ENCODE measurements at places on chromosomes 11 and 22. TPM values are rescaled to one million over a fixed set of nuclear protein-coding genes. Genes with fewer than 3 reads are reported as not detected.

DNA sequence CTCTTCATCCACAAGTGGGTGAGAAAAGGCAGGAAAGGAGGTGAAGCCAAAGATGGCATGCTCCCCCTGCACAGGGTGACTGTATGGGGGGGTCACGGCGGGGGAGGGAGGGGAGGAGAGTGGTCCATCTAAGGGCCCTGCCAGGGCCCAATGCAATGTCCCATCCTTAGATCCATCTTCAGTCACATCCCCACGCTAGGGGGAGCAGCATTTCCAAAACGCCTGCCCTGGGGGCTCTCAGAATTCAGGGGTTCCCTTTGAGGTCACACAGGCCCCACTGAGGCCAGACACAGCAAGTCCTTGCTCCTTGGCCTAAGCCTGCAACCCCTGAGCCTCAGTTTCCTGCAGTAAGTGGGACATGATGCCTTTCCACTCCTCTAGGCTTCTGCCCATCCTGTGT, 52.4 kb downstream of the RTN4R start:
- no peaks in the 10 kb centered on the region for H3K27me3 ChIP-seq
- peaks cover 17% of the 10 kb centered on the region for H3K4me1 ChIP-seq
- no peak for DNase-seq
- no peaks in the 10 kb centered on the region for H3K36me3 ChIP-seq
- no peak overlapping the region for H3K4me3 ChIP-seq
- no peak overlapping the region for H3K27ac ChIP-seq

- DNase-seq: no peak
- no peaks in the 10 kb centered on the region for H3K27me3 ChIP-seq
- no peak overlapping the region for H3K4me3 ChIP-seq
- no peak overlapping the region for H3K27ac ChIP-seq
Measured at GRCh38 chr11:116997071-116997470, 101.2 kb downstream of the SIK3 start.

DNA sequence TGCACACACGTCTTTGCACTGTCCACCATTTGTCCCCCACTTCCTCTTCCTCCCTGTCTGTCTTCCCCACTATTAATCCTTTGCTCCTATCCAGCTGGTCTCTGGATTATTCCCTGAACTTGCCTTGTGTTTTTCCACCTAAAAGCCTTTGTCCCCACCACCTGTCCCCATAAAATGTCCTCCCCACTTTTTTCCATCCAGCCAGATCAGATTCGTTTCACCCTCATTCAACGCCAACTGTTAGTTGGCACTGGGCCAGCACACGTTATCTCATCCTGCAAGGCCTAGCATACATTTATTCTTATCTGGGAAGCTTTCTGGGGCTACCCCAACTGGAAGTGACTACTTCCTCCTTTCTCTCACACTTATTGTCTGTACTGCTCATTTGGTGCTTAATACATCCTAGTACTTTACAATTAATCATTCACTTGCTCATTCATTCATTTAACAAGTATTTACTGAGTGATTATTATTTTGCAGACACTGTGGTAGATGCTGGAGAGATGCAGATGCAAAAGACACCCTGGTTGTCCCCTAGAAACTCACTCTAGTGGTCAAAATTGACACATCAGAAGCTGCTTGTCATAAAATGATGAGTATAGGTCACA, 96.2 kb downstream of the RASSF10 start:
- no peaks in the 10 kb centered on the region for H3K36me3 ChIP-seq
- DNase-seq: no peak
- H3K27ac ChIP-seq: no peak overlapping the region
- H3K27me3 ChIP-seq: no peaks in the 10 kb centered on the region
- H3K4me1 ChIP-seq: no peaks in the 10 kb centered on the region

The TTC36 gene
- 0.78 TPM for total RNA-seq

The MUS81 gene
- total RNA-seq: 33.0 TPM

DNA sequence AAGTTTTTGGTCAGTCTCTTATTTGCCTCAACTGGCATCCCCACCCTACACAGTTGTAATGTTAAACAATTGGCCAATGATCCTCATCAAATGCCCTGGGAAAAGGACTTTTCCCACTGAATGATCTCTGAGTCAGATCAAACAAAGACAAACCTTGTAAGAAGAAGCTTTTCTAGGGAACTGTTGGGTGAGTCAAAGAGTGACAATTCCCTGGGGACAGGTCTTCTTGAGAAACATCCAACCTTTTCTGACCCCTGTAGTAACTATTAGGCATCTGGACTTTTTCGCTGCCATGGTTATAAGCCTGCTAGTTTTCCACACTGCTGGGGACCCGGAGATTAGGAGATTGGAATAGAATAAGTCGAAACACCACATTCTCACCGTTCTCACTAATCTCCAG, 789.8 kb upstream of the API5 start:
- no peaks in the 10 kb centered on the region for H3K36me3 ChIP-seq
- H3K27me3 ChIP-seq: no peaks in the 10 kb centered on the region
- no peak for DNase-seq

GRCh38 chr22:30562366-30562765, 12.1 kb downstream of the GAL3ST1 start:
- no peaks in the 10 kb centered on the region for H3K4me1 ChIP-seq
- H3K4me3 ChIP-seq: no peak overlapping the region
- no peaks in the 10 kb centered on the region for H3K36me3 ChIP-seq
- no peak for DNase-seq

GRCh38 chr11:92735039-92735438, 234.4 kb upstream of the MTNR1B start:
- no peak overlapping the region for H3K4me3 ChIP-seq
- no peak overlapping the region for H3K27ac ChIP-seq
- no peaks in the 10 kb centered on the region for H3K27me3 ChIP-seq
- no peaks in the 10 kb centered on the region for H3K36me3 ChIP-seq
- DNase-seq: no peak

GRCh38 chr11:47395223-47396048, 13.0 kb upstream of the SLC39A13 start:
- H3K27me3 ChIP-seq: no peaks in the 10 kb centered on the region
- H3K36me3 ChIP-seq: no peaks in the 10 kb centered on the region
- peak overlapping the region; percentile 88 for H3K27ac ChIP-seq
- H3K4me3 ChIP-seq: no peak overlapping the region

All from thyroid gland (tissue), 4 donors.